Fibroblast of lung (primary cell): ENCODE measurements at places on chromosomes 7 and 10.

DNA sequence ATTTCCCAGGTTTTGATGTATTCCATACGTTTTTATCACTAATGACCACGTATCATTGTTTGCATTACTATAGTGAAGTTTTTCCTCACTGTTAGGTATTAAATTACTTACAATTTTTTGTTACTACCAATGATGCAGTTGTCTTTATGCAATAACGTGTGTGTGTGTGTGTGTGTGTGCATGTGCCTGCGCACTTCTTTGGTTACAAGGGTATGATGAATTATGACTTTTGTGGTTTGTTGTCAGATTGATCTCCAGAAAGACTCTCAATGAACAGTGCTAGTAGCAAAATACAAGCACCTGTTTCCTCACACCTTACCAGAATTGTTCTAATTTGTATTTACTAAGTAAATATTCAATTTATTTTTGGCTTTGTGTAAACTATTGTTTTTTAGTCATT, 51.5 kb downstream of the MCMBP start:
- DNase-seq = no peak

DNA sequence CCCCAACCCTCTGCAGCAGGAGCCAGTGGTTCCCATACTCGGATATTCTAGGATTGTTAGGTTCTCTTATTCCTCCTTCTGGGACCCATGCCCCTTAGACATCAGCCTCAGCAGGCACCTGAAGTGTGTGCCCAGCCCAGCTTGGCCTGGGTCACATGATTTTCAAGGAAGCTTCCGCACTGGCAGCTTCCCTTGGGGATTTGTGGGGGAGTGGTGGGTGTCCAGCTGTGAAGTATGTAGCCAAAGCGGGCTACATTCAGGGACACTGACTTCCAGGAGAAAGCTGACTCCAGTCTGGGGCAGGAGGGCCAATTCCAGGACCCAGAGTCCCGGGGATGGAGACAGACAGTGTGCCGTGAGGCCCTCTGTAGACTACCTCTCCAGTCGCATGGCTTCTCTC, 1.3 kb downstream of the LDB1 start:
- no peak for DNase-seq

- DNase-seq = no peak
Observed at GRCh38 chr10:93386631-93387369, 95.3 kb downstream of the MYOF start.

GRCh38 chr7:40805361-40805760, 670.6 kb downstream of the SUGCT start:
- DNase-seq = peak; percentile 63

DNA sequence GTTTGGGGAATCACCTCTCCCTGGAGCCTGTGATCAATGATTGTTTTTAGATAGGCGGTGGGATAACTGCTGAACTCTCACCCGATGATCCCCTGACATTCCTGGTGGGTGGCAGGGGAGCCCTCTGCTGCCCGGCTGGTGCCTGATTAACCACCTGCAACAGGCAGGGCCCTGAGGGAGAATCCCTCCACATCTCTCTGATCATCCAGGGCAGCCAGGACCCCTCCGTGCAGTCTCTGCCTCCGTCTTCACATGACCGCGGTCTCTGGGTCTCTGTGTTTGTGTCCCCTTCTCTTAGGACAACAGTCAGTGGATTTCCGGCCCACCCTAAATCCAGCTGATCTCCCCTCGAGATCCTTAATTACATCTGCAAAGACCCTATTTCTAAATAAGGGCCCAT, 17.4 kb downstream of the CALML5 start:
- DNase-seq = no peak

GRCh38 chr7:44087911-44088838, 5.8 kb upstream of the POLM start:
- peak; percentile 89 for DNase-seq

GRCh38 chr7:147859486-147859885, 731.1 kb upstream of the C7orf33 start:
- no peak for DNase-seq
